NCI-H748 treated with DMSO at 0.1 percent for 48 hours (cell line): ENCODE measurements at places on chromosomes 5 and 9.

GRCh38 chr9:116724123-116724522, 37.0 kb downstream of the TRIM32 start:
- DNase-seq = peak; percentile 50

GRCh38 chr9:109117856-109118807, 1.6 kb downstream of the TMEM245 start:
- DNase-seq = peak; percentile 9

GRCh38 chr5:52283221-52283620, 504.5 kb upstream of the ITGA1 start:
- DNase-seq = no peak

GRCh38 chr9:88460587-88461332, 72.5 kb downstream of the SPIN1 start:
- no peak for DNase-seq

GRCh38 chr5:88660264-88660946, 222.6 kb downstream of the MEF2C start:
- DNase-seq = peak; percentile 62

GRCh38 chr9:137411645-137412380, 11.1 kb downstream of the EXD3 start:
- DNase-seq = no peak

DNA sequence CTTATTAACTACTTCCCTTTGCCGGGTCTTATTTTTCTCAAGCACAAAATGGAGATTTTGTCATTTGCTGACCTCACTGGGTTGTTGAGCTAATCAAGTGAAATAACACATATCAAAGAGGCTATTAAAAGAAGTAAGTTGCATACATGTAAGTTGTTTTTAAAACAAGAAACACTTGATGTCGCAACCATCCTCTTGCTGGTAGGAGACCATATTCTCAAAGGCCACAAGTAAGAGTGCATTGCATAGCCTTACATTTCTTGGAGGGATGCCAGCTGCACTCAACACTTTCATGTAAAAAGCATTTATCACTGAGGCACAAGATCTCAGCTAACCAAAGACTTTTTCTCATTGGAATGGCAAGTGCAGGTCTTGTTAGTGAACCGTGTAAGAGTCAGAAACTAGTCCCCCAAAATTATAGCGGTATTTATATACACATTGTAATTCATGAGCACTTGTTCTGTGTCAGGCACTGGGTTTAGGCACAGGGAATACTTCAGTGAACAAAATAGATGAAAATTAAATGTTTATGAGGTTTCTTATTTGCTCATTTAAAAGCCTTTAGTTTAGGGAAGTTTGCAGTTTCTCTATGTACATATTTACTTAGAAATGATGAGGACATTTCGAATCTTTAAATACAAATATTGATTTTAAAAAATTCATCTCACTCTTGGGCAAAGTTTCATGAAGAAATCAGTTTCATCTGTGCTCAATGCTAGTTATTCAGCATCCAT, 72.0 kb downstream of the ZFAND5 start:
- no peak for DNase-seq

- no peak for DNase-seq
Observed at GRCh38 chr5:165244407-165244806, 1739.0 kb downstream of the MAT2B start.

- DNase-seq = peak; percentile 45
Observed at GRCh38 chr5:95961617-95962474, at the start of gene ELL2. TSS of gene ELL2 (minus strand) at chr5:95961851. CDS start at chr5:95961721, 130 bp downstream.

DNA sequence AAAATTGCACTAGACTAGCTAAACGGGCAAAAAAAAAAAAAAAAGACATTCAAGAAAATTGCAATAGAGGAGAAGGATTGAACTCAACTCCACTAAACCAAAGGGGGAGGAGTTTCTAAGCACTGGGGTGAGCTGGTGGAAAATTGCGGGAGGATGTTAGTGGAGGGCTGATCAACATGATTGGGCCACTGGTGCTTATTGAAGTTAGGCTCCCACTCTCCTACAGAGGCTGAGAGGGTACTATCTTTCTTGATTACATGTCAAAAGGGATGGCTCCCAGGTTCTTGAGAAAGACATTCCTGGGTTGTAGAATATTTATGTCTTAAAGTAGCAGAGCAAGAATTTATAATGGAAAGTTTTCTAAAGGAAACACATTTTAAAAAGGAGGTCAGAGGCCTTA, 38.0 kb downstream of the CAMK4 start:
- DNase-seq = no peak

- DNase-seq = no peak
Observed at GRCh38 chr9:136618580-136619547, 43.9 kb upstream of the EGFL7 start.

- DNase-seq = no peak
Observed at GRCh38 chr5:140408750-140409241, 7.2 kb downstream of the ANKHD1 start.

DNA sequence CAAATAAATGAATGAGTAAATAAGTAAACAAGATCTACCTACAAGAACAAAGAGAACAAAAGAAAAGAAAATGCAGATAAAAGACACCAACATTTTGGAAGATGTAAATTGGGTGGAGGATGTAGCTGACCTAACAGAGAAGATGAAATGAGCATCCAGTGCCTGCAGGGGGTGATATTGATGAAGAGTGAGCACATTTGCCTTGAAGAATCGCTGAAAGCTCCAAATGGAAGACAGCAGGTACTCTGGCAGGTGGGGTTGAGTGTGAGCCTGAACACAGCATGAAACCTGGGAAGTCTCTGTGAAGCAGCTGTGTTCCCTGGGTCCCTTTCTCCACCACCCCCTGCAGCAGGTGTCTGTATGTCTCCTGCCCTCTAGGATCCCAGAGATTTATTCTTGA, 125.6 kb downstream of the NXNL2 start:
- DNase-seq = no peak

GRCh38 chr5:145403992-145404391, 431.1 kb downstream of the PRELID2 start:
- no peak for DNase-seq

DNA sequence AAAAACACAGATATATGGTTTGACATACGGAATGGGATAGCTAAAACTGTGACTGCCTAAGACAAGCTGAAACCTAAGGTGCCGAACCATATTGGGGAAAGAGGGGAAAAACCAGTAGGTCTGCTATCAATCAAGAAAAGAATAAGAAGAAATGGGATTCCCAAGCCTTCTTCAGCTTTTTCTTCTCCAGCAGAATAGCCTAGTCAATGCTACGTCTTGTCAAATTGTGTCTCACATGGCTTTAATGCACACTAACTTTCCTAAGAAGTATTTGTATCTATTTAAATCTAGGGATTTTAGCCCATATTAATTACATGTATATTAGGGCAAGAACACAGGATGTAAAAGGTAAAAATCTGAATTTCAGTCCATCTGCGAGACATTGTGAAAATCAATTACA, 797 bp upstream of the FBXO38 start:
- no peak for DNase-seq

GRCh38 chr9:133735415-133735775, 2.8 kb downstream of the SARDH start:
- DNase-seq = no peak

DNA sequence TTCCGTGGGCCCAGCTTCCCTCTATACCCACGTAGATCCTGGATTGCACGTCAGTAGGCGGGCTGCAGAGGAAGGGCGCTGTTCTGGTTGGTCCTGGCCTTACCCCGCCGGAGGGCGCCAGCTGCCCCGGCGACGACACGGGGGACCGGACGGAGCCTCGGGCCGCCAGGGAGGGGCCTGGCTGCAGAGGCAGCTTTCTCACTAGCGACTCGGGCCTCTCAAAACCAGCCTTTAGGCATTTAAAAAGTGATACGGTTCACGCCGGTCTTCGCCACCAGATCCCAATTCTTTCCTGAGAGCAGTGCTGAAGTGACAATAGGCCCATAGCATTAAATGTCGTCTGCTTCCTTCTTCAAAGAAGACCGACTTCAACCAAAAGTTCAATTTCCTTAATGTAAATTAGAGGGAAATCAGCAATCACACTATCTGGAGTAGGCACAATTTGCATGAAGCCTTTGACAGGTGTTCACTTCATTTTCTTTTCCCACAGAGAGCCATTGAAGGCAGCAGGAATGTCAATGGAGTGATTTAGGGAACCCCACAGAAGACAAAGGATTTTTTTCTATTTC, 17.6 kb upstream of the UBE2D2 start:
- no peak for DNase-seq

DNA sequence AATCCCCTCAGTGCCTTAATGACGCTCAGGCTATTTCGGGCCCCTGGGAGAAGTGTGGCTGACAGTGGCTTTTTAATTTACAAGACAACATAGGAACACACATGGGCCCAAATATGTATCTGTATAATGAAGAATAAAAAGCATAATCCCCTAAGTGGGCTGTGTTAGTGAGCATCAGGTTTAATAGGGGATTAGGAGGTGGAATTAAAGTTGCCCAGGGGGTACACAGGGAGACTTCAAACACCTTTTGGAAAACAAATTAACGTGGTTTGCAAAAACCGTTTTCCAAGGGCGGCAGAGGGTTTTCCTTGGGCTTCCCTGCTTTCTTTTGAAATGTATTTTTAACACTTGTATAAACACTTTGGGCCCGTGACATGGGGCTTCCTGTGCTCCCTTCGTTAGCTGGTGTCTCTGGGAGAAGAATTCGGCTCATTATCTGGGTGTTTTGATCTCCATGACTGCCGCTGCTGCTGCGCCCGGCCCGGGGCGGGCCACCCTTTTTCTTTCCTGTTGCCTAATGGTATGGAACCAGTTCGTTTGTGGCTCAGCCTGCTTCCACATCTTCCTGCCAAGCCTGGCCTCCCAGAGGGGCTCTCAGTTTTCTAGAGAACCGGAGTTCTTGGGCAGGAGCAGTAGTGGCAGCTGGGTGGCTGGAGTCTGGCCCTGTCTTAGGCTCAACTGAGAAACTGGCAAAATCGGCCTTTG, 173.0 kb downstream of the MACROH2A1 start:
- no peak for DNase-seq

- DNase-seq = no peak
Observed at GRCh38 chr5:57559110-57559635, 76.6 kb upstream of the ACTBL2 start.

- no peak for DNase-seq
Observed at GRCh38 chr5:126483156-126483555, 59.9 kb downstream of the GRAMD2B start.

- DNase-seq = peak; percentile 41
Observed at GRCh38 chr9:120477534-120478001, 102.4 kb downstream of the CDK5RAP2 start.

DNA sequence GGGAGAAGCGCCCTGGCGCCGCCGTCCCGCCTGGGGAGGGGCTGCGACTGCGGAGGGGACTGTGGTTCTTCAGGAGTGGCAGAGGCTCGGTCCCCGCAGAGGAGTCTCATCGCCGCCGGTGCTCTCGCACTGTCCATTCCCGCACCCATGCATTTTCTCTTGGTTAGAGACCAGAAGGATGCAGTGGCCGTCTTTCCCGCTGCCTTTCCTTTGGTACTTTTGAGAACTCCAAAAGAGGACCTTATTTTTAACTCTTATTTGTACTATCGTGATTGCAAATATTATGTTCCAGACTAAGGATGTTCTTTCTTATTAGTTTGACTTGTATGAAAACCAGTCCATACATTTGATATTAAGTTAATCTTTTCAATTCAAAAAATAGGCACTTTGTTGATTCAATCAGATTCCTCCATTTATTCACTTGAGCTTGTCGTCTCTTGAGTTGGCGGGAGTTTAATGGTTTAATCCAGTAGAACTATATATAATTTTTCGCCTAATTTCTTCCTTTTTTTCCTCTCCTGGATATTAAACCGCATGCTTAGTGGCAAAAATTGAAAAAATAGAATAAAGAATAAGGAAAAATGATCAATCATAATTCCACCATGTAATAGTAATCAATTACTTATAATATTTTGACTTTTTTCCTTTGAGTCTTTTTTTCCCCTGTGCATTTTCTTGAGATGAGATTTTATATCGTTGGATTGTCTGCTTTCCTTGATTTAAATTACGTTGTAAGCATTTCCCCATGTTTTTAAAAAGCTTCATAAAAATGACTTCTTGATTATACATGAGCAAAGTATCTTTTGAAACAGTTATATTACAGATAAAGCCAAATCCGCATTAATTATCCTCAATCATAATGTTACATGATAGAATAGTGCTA, 861 bp downstream of the ZFYVE16 start:
- DNase-seq = peak; percentile 65

- DNase-seq = no peak
Observed at GRCh38 chr5:61051267-61051666, 106.3 kb downstream of the NDUFAF2 start.
